ENCODE measurements at places on chromosomes 2 and 18. TPM values are rescaled to one million over a fixed set of nuclear protein-coding genes. Genes with fewer than 3 reads are reported as not detected.

DNA sequence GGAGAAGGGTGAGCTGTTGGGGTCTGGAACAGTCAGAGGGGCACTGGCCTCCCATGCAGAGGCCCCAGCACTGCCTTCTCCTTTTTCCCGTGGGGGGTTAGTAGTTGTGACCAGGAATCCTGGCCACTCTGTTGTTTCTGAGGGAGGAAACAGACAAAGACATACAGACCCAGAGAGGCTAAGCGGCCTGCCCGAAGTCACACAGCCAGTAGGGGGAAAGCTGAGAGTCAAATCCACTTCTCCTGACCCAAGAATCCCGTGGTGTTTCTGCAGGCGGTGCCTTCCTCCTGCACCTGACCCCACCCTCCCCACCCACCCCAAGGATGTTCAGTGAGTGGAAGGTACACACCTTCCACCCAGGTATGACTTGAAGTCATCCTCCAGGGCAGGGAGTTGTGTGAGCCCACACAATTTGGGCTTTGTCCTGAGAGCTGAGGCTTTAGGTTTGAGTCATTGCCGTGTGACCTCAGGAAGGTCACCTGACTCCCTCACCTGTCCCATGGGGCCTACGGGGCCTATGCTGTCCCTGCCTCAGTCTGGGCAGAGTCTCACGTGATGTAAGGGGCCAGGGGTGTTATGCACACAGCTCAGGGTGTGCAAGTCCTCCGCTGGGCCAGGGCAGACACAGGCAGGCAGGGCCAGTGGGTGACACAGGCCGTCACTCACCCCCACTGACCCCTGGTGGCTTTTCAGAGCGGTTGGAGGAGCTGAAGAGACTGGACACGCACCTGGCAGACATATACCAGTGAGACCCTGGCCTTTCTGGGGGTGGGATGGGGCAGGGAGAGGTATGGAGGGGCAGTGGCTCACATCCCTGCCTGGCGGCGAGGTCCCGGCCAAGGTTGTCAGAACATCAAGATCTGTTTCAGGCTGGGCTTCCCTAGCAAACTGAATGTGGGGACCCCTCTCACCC lies 5.0 kb downstream of the NT5DC4 start:
- H3K4me1 ChIP-seq: no peaks in the 10 kb centered on the region
- H3K36me3 ChIP-seq: no peaks in the 10 kb centered on the region
- H3K27ac ChIP-seq: no peak overlapping the region
- no peaks in the 10 kb centered on the region for H3K27me3 ChIP-seq

GRCh38 chr18:2602844-2603243 lies 31.5 kb downstream of the NDC80 start:
- H3K27me3 ChIP-seq: no peaks in the 10 kb centered on the region
- no peak for DNase-seq
- no peaks in the 10 kb centered on the region for H3K36me3 ChIP-seq
- H3K4me1 ChIP-seq: no peaks in the 10 kb centered on the region
- no peak overlapping the region for H3K27ac ChIP-seq
- H3K4me3 ChIP-seq: no peak overlapping the region

DNA sequence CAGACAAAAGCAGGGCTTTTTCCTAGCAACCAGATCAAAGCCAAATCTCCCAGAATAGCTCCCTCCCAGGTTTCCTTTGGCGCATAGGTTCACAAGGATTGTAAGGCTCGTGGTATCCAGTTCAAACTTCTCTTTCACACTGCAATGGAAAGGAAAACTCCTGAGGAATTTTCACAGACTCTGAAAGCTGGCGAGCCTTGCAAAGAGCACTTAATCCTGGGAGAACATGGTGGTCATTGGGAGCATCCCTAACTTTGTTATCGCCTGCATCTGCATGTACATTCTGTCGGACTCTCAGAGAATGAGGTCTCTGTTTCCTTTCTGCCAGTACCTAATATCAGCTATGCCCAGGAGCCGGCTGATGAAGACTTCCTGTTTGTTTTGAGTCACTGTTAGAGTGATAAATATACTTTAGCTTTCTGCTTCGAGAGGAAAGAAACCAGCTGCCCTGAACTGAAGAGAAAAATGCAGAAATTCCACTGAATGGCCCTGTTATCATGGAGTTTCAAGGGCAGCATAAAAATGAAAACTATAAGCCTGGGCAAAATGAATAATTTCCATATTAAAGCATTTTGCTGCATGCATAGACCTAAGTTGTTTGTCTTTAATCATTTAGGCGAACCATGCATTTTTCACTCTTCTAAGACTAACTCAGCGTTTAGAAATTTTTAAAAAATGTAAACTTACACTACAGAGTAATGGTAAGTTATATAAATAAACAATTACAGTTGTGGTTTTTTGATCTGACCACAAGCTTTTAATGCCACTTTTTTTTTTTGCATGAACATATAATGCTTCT lies 76.4 kb upstream of the ZEB2 start:
- H3K27ac ChIP-seq: no peak overlapping the region
- no peaks in the 10 kb centered on the region for H3K36me3 ChIP-seq
- H3K4me3 ChIP-seq: no peak overlapping the region
- no peaks in the 10 kb centered on the region for H3K27me3 ChIP-seq
- no peaks in the 10 kb centered on the region for H3K4me1 ChIP-seq

DNA sequence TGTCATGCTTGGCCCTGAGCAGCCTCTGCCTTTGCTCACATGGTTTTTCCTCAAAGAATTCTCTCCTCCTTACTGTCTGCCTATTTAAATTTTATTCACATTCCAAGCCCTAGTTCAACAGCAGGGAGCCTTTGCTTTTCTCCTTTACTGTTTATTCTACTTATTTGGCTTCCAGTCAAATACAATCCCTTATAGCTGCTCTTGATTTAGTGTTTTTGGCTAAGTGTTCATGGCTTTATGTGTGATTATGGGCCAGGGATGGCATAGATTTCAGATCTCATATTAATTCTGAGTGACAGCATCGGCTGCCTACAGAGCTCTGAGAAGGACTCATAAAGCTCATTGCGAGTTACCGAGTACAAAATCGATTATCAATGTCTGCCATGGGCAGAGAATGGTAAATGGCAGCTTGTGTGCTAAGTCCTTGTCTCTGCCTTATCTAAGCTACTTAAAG lies 106.7 kb downstream of the METTL8 start:
- H3K4me1 ChIP-seq: peaks cover 16% of the 10 kb centered on the region
- no peaks in the 10 kb centered on the region for H3K36me3 ChIP-seq
- DNase-seq: no peak
- no peaks in the 10 kb centered on the region for H3K27me3 ChIP-seq
- no peak overlapping the region for H3K27ac ChIP-seq
- no peak overlapping the region for H3K4me3 ChIP-seq

- no peak overlapping the region for H3K4me3 ChIP-seq
- no peak for DNase-seq
- no peaks in the 10 kb centered on the region for H3K4me1 ChIP-seq
- no peaks in the 10 kb centered on the region for H3K27me3 ChIP-seq
Observed at GRCh38 chr2:143732871-143733270, 603.7 kb downstream of the ARHGAP15 start.

- no peak overlapping the region for H3K27ac ChIP-seq
- H3K4me1 ChIP-seq: no peaks in the 10 kb centered on the region
- no peak overlapping the region for H3K4me3 ChIP-seq
- no peak for DNase-seq
- H3K27me3 ChIP-seq: no peaks in the 10 kb centered on the region
Observed at GRCh38 chr2:224308272-224308911, 93.5 kb downstream of the FAM124B start.

DNA sequence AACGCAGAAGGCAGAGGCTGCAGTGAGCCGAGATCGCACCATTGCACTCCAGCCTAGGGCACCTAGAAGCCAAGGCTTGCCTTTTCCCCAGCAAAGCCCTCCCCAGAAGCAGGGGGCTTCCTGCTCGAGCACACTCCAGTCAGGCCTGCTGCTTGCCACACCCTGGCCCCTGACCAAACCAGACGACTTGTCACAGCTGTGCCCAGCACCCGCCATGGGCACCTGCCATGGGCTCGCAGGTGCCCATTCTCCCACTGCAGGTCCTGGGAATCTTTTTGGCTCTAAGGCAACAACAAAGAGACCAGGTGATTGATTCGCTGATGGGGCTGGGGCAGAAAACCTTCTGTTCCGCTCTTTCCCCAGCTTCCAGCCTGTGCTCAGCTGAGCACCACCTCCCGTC lies 4.9 kb downstream of the KCNK3 start:
- H3K4me3 ChIP-seq: no peak overlapping the region
- H3K27me3 ChIP-seq: peaks cover 4% of the 10 kb centered on the region
- H3K36me3 ChIP-seq: no peaks in the 10 kb centered on the region
- H3K27ac ChIP-seq: no peak overlapping the region
- no peak for DNase-seq

DNA sequence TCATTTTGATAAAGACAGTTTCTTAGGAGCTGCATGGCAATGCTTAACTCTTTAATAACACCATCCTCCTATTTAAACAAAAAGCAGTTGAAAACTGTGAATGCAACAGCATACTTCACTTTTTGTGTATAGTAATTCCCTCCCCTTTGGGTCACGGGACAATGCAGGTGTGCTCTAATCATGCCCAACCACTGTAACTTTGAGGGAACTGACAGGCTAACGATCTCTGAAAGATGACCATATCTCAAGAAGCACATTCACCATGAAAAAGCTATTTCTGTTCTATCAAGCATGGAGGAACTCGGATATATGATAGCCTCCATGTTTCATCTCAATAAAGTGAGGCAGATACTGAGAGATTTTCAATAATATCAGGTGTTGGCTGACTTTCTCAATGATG lies 81.1 kb upstream of the CD226 start:
- no peaks in the 10 kb centered on the region for H3K4me1 ChIP-seq
- no peaks in the 10 kb centered on the region for H3K27me3 ChIP-seq
- no peak for DNase-seq
- H3K4me3 ChIP-seq: no peak overlapping the region

DNA sequence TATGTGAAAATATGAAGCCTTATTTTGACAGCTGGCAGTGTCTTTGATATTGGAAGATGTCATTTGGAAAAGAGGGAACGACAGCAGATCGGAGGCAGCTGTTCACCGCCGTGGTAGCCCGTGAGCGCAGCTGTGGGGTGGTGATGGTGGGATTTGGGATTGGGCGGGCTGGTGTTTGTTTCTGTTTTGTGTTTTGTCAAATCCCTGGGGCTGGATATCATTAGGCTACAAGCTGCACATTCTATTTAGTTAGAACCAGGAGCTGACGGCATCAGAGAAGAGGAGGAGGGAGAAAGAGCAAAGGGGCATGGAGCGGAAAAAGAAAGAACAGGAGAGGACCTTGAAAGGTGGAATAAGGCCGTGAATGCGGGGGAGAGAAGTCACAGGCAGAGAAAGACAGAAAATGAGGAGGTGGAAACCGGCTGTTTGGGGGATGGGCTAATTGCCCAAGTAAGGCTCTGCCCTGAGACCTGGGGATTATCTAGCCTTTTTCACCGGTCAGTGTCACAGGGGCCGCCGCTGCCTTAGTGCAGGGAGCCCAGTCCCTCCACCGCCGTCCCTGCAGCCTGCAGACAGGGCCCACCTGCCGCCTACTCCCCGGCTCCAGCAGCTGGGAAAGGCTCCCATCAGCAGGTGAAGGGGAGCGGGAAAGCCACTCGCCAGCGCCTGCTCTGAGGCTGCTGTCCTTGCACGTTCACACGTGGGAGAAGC lies 88.0 kb downstream of the ZCCHC2 start:
- peak overlapping the region; percentile 17 for H3K4me3 ChIP-seq
- peaks cover 22% of the 10 kb centered on the region for H3K4me1 ChIP-seq
- DNase-seq: no peak
- H3K27ac ChIP-seq: peak overlapping the region; percentile 18
- no peaks in the 10 kb centered on the region for H3K36me3 ChIP-seq

GRCh38 chr2:228768818-228769217 lies 502.3 kb downstream of the PID1 start:
- H3K4me1 ChIP-seq: peaks cover 9% of the 10 kb centered on the region
- H3K36me3 ChIP-seq: no peaks in the 10 kb centered on the region
- no peak for DNase-seq
- peak overlapping the region; percentile 61 for H3K27ac ChIP-seq
- no peak overlapping the region for H3K4me3 ChIP-seq
- H3K27me3 ChIP-seq: no peaks in the 10 kb centered on the region

- H3K4me3 ChIP-seq: no peak overlapping the region
- no peak for DNase-seq
- H3K27me3 ChIP-seq: no peaks in the 10 kb centered on the region
- H3K36me3 ChIP-seq: no peaks in the 10 kb centered on the region
Observed at GRCh38 chr2:55054106-55054875, 4.0 kb upstream of the RTN4 start.

Gene COL6A3
- 178 TPM for total RNA-seq
